ENCODE measurements at places on chromosomes 11 and 22.

- DNase-seq, result no peak
These were observed 18.2 kb downstream of the SLC5A4 start for GRCh38 chr22:32236970-32237369.

DNA sequence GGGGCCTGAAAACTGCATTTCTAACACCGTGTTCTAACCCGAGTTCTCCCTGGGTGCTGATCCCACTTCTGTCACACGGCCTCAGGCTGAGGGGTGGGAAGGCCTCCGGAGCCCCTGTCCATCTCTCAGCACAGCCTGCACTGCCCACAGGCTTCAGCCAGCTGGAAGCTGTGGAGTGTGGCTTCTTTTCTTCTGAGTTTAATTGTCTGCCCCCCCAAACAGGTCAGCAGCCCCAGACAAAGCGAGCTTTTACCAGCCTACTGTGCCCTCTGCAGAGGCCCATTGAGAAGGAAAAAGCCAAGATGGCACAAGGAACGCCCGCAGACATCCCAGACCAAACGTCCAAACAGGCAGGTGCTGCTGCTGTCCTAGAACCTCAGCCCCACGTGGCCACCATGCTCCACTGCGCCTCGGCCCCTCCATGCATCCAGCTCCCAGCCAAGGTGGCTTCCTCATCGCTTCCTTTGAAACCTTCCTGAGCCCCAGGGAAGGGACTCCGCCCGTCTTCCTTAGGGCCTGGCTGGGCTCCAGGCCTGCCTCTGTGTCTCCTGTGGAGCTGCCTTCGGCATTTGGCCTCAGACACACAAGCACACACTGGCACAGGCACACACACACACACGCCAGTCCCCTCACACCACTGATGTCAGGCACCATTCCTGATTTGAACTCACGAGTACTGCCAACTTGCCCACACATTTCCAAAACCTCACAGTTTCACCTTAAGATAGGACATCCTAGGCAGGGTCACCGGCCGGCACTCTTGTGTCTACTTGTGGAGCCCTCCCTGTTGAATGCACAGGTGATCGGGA, 1.7 kb downstream of the MOB2 start:
- DNase-seq, result no peak

DNA sequence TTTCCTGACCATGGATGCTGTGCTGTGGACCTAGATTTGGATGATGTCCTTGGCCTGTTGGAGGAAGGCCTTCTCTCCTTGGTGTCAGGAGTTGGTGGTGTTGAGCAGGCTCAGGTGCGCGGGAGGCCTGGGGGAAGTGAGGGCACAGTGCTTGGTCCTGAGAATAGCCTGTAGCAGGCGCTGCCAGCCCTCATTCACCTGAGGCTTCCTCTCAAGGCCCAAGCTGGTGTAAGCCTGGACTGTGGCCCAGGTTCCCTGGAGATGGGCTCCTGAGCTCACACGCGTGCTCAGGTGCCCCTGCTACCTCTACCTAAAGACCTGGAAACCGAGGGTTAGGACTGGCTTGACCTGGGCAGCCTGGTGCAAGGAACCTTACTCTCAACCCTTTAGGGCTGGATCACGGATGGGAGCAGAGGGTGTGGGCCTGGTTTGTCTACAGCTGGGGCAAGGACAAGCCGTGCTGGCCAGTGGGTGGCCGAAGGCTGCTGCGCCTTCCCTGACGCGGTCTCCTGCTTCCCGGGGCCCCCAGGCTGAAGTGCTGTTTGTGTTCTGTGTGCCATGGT, 7.8 kb upstream of the GRAMD4 start:
- no peak for DNase-seq

GRCh38 chr11:57095417-57095816, 86.3 kb upstream of the LRRC55 start:
- no peak for DNase-seq

DNA sequence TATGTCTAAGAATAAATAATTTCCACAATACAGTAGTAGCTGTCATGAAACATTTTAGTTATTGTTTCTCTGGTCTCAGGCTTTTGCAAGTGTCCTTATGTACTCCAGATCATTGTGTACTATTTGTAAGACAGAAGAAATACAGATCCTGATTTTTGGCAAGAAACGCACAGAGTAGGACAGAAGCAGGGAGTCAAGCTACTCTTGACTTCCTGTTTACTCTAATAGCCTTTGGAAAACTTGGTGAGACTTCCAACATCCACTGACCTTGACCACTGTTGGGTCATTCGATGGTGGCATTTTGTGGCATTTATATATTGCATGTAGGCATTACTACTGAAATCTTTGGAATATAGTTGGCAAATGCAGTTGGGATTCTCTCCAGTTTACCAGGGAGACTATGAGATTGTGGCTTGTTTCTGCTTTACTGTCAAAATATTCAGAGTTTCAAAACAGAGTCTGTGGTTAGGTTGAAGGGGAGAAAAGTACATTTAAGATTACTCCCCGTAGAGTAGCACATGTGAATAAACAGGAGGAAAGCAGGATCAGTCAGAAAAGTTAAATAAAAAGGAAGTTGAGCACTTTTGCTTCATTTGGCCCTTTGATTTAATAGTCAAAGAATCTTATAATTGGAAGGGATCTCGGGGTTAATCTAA, 726.1 kb upstream of the CCDC90B start:
- DNase-seq, result no peak

DNA sequence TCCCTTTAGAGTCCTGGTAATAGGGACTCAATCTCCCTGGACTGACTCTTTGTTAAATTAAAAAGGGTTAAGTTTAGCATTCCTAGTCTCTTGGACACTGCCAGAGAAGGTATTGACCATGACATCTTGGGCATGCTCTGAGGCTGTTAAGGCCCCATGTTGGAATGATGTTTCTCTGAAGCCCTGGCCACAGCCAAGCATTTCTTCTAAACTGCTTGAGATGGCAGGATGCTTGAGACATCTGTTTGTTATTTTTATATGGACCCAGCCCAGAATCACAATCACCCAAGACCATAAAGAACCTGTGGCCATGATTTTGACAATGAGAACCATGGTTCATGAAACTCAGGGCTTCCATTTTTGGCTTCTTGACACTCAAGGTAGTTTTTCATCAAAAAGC, 5.5 kb upstream of the ANKK1 start:
- no peak for DNase-seq

GRCh38 chr22:17138513-17138912, 17.4 kb upstream of the TMEM121B start:
- DNase-seq, result no peak

DNA sequence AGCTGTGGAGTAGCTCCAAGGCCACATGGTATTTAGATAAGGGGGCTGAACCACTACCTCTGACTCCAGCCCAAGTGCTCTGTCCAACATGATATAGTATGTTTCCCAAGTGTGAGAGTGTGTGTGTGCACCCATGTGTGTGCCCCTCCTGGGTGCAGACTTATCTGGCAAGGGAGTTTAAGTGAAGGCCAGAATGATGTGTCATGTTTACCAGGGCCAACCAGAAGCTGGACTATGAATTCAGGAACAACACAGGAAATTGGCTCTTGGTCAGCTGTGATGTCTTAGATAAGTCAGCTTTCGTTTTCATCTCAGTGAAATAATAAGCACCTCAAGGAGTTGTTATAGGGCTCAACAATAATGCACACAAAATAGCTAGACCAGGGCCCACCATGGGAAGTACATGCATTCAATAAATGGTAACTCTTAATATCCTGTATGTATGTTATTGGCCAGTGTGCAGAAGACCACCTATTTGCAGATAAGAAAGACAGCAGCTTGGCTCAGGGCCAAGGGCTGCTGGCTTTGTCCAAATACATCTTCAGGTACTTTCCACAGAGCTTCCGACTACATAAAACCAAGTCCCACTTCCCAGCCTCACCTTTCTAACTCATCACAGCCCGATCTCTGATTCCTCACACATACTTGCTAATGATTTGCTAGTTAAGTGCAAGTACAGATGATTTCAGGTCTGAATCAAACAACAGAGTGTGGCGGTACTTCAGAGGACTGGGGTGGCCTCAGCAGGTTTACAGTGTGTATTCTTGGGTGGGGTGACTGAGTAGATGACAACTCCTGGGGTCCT, 120.9 kb downstream of the ME3 start:
- no peak for DNase-seq

DNA sequence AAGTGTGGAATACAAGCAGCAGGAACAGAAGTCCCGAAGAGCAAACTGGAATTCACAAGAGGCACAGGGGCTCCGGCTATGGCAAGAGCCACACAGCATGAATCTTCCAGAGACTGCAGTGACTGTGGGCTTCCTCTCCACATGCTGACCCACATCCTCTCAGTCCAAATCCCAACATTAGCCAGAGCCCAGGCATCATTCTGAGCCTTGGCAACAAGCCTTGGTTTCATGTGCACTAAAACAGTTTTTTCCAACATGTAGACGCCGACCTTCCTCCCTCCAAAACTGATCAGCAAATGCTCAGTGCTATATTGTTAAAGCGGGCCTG, 91.7 kb upstream of the CSNK2A3 start:
- no peak for DNase-seq

DNA sequence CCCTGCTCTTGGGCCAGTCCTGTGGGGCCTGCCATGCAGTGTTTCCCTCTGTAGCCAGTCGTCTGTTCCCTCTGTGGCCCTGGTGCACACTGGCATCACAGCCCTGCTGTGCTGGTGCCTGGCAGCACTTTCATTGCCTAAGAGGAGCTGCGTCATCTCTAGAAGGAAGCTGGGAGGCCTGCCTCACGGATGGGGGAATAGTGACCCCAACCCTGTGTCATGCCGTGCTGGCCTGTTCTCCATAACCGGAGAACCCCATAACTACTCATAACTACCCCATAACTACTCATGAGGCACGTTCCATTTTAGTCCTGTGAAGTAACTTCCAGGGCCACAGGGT, 14.0 kb downstream of the RAB36 start:
- no peak for DNase-seq

GRCh38 chr11:113316256-113316655, 1.9 kb downstream of the TTC12 start:
- no peak for DNase-seq
